ENCODE measurements at places on chromosomes 13 and 19. TPM values are rescaled to one million over a fixed set of nuclear protein-coding genes. Genes with fewer than 3 reads are reported as not detected.

DNA sequence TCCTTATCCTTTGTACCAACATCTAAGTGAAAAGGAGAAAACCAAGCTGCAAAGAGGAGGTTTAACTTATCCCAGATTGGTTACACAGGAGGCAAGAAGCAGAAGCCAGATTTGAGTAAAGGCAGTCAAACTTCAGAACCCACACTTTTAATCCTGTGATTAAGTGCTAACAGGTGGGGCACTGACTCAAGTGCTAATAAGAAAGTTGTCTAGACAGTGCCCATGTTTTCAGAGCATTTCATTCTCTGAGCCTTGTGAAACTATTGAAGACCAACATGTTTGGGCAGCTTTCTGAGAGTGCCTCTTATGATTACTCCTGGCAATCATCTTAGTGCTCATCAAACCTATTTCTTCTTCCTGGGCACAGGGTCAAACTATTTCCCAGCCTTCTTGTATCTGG is 380.8 kb downstream of the KCNRG start:
- DNase-seq: no peak

GRCh38 chr13:78045916-78046315 is 127.3 kb upstream of the EDNRB start:
- no peak for DNase-seq

- DNase-seq: no peak
Measured at GRCh38 chr13:50589139-50589538, 254.4 kb downstream of the DLEU7 start.

- DNase-seq: no peak
Measured at GRCh38 chr19:13795595-13796300, 505 bp downstream of the ZSWIM4 start.

- DNase-seq: no peak
Measured at GRCh38 chr13:29435125-29435911, 160.2 kb downstream of the SLC7A1 start.

GRCh38 chr13:26024558-26024957 is 27.3 kb downstream of the SHISA2 start:
- peak; percentile 49 for DNase-seq

DNA sequence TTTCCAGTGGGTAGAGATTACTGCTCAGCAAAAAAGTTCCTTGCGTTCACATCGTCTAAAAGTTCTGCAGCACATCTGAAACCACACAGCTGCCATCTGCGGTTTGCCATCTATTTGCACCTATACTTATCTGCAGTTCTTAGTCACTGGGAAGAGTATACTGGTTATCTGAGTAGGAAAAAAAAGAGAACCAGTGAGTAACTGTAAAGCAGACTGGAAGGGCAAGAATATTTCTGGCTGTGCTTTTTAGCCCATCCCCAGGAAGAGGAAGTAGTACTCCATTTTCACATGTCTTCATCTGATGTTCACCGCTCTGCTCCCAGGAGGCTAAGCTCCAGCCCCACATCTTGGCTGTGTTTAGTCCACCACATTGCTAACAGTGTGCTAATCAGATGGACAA is 35.6 kb downstream of the EFNB2 start:
- no peak for DNase-seq

DNA sequence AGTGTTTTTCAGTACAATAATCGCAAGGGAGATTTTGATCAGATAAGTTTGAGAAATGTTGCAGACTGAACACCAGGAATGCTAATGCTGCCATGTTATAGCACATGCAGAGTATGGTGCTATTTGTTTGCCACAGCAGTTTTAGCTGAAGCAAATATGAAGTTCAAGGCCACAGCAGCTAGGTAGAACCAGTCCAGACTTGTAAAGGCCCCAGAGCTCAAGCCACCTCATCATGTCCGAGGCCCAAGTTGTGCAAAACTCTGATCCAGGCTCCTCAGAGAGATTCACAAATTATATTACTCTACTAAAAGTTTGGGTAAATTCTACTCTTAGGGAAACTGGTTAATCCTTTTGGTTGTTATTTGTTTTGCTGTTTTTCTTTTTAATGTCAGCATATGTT is 2702.6 kb downstream of the PCDH9 start:
- no peak for DNase-seq

DNA sequence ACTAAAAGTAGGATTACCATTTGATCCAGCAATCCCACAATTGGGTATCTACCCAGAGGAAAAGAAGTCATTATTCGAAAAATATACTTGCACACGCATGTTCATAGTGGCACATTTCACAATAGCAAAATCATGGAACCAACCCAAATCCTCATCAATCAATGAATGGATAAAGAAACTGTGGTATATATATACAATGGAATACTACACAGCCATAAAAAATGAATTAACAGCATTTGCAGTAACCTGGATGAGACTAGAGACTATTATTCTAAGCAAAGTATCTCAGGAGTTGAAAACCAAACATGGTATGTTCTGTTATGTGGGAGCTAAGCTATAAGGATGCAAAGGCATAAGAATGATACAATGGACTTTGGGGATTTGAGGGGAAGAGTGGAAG is 3.0 kb downstream of the ZNF708 start:
- no peak for DNase-seq

DNA sequence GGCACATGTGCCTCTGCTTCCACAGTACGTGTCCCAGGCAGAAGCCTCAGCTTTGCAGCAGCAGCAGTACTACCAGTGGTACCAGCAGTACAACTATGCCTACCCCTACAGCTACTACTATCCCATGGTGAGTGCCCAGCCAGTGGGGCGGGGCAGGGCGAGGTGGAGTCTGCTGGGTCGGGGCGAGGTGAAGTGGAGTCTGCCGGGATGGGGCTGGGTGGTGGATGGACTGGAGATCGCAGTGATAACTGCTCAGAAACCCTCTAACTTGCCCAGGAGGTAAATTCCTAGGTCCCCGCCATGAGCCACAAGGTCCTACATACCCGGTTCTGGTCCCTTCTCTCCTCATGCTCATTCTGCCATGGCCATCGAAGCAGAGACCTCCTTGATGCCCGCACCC is 3.6 kb downstream of the LENG8 start:
- DNase-seq: no peak

DNA sequence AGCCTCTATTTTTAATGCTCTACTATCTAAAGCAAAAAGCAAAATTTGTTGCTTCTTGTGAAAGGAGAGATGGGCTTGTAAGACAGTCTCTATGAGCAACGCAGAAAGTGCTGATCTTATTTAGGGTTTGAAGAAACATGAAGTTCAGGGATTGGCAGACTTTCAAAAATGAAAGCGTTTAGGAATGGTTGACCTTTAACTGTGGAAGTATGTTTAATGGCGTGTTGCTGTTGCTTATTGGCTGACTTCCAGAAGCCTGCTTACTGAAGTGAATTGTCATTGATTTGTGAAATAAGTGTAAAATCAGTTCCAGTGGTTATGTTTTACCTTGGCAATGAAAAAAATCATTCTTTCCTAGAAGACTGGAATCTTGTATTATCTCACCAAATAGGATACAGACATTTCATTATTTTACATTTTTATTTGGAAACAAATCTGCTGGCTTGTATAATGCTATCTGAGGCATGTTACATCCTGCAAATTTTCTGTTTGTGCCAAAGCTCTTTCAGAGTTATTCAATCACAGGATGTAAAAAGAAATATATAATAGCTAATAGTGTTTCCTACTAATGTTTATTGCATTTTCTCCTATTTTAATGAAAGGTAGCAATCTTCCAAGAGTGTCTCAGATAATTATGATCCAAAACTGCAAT is 221.3 kb upstream of the SLITRK6 start:
- DNase-seq: no peak

DNA sequence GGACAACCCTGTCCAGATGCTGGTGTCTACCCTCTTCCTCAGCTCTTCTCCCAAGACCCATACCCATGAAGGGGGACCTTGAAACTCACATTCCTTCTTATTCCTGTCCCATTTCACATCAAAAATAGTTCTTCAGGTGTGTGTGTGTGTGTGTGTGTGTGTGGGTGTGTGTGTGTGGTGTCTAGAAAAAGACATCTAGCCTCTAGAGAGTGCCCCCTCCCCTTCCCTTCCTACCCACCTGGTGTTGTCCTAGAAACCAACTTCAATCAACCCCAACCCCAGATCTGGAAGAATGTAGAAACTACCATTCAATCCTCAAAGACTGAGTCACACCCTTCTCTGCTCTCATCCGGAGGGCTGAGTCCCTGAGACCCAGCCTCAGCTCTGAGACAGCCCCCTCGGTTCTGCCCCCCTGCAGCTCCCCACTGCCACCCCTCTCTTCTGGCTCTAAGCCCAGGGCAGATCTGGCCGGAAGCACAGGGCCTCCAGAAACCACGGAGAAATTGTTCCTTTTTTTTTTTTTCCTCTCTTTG is 3.5 kb downstream of the KCNN4 start:
- DNase-seq: no peak

GRCh38 chr13:79141082-79141481 is 265.0 kb downstream of the RBM26 start:
- DNase-seq: peak; percentile 30

- DNase-seq: no peak
Measured at GRCh38 chr13:38950987-38951386, 39.6 kb downstream of the STOML3 start.

DNA sequence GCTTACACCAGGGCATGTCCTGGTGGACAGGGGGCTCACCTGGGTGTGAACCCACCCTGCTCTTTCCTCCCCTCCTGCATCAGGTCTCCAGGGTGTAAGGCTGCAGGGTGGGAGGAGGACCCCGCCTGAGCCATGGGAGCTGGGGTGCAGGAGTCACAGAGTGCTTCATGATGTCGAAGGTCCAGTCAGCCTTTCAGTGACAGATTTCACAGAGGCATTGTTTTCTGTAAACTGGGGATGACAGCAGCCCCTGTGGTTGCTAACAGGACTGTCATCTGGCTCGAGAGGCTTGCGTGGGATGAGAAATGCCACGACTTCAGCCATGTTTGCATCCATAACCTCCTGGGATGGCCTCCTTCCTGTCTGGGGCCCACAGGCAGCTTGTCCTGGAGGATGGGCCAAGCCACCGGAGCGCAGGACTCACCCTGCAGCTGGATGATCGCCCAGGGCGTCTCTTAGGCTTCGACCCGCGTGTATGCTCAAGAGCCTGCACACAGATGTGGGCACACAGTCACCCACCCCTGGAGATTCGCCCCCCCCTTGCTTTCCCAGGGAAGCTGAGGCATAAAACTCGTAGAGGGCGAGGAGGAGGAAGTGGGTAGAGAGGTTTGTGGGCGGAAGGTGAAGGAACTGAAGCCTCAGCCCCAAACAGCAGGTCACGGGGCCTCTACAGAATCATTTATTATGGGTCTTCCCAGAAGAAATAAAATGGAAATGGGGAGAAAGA is 4.9 kb downstream of the NANOS3 start:
- DNase-seq: peak; percentile 29

DNA sequence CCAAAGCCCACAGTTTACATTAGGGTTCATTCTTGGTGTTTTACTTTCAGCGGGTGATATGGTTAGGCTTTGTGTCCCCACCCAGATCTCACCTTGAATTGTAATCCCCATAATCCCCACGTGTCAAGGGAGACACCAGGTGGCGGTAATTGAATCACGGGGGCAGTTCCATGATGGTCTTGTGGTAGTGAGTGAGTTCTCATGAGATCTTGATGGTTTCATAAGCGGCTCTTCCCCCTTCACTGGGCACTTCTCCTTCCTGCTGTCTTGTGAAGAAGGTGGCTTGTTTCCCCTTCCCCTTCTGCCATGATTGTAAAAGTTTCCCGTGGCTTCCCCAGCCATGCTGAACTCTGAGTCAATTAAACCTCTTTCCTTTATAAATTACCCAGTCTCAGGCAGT is 12.0 kb downstream of the FPR2 start:
- DNase-seq: no peak

DNA sequence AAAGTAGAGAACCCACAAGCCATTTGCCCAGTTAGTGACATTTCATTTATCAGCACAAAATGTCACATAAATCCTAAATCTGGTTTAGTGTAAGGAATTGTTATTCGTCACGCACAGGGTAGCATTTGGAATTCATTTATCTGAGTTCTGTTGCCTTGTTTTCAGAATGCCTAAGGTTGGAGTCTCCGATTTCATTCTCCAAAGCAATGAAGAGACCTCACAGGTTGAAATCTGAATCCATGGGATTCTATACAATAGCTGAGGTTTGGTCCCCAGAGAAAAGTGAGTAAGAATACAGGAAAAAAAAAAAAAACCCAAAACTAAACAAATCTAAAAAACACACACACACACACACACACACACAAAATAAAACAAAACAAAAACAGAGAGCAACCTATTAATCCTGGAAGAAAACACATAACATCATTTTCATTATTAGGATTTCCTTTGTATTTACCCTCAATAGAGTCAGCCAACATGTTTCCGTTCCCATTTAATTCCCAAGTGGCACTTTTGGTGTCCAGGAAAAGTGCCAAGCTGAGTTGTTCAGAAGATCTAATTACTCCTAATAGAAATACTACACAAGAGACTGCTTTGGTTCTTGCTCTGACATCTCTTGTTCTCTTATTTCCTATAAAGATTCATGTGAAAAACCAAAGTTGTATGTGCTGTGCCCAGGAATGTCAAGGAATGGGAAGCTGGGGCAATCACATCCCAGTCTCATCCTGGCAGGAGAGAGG is 36.2 kb upstream of the LRCH1 start:
- DNase-seq: peak; percentile 47

GRCh38 chr19:4350726-4351125 is 7.4 kb downstream of the MPND start:
- no peak for DNase-seq

- no peak for DNase-seq
Measured at GRCh38 chr13:47903836-47904235, 97.2 kb downstream of the SUCLA2 start.

DNA sequence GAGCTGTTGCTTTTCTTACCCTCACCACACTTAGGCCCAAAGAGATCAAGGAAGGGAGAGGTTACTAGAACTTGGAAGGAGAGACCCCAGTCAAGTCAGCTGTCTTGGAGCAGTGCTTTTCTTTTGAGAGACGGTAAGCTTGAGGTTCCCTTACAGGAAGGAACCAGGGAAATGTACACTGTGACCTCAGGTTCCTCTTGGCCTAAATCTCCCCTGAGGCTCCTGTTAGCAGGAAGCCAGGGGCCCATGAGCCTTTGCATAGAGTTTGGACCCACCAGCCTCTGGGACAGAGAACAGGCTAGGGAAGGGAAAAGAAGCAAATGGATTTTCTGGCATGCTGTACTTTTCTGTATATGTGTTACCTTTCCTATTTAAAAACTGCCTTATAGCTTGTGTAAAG is 5.9 kb upstream of the GPR18 start:
- no peak for DNase-seq

NFIX gene
- 0.06 TPM for total RNA-seq

TMEM147 gene
- total RNA-seq: 57.8 TPM

LRRC63 gene
- not detected for total RNA-seq

EXOC3L2 gene
- total RNA-seq: not detected

CYP2A6 gene
- not detected for total RNA-seq

GPC6 gene
- 42.9 TPM for total RNA-seq

CEACAM8 gene
- total RNA-seq: not detected

MCF2L gene
- total RNA-seq: 59.2 TPM

PRODH2 gene
- total RNA-seq: not detected

RDH13 gene
- 9.0 TPM for total RNA-seq
